ENCODE measurements at places on chromosomes 7 and 10.
A peak's percentile ranks its signal among the peaks of the same experiment; 100 is the strongest.

GRCh38 chr7:122686360-122686878 is 12.5 kb downstream of the RNF133 start:
- DNase-seq, result no peak

GRCh38 chr10:72105098-72105475 is 16.7 kb upstream of the SPOCK2 start:
- DNase-seq, result no peak

- peak; percentile 14 for DNase-seq
Measured at GRCh38 chr7:45872116-45873034, 507 bp downstream of the CCDC201 start.

DNA sequence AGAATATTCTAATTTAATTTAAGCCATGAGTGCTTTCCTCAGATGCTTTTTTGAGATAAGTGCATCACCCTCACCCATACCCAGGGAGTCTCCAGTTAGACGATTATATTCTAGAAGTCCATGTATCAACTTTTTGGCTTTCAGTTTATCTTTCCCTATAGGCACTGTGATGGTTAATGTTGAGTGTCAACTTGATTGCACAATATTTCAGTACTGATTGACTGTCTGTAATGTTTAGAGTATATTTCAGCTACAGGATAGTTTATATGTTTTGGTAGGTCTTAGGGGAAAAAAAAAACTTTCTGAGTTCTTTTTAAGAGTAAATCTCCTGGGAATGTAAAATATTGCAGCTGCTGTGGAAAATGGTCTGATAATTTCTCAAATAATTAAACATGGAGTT is 535.4 kb downstream of the ADRA2A start:
- DNase-seq, result no peak

DNA sequence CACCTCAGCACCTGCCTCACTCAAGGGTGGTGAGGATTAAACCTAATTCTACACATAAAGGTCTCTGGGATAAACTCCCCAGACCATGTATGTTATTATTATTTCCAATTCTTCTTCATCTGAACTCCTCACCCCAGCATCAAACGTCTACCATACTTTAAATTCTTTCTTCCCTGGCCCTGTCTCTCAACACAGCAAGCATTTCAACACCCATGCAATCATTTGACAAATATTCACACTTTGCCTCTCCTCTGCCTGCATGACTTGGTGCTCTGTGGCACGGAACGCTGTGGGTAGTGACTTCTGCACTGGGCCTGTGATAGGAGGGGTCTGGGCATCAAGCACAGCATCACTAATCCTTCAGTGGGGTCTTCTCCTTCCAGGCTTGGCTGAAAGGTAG is 490.8 kb downstream of the TNS3 start:
- DNase-seq, result no peak

- DNase-seq, result no peak
Measured at GRCh38 chr10:75922435-75922834, 491.0 kb downstream of the LRMDA start.

- no peak for DNase-seq
Measured at GRCh38 chr10:78130966-78131710, 97.5 kb downstream of the RPS24 start.

DNA sequence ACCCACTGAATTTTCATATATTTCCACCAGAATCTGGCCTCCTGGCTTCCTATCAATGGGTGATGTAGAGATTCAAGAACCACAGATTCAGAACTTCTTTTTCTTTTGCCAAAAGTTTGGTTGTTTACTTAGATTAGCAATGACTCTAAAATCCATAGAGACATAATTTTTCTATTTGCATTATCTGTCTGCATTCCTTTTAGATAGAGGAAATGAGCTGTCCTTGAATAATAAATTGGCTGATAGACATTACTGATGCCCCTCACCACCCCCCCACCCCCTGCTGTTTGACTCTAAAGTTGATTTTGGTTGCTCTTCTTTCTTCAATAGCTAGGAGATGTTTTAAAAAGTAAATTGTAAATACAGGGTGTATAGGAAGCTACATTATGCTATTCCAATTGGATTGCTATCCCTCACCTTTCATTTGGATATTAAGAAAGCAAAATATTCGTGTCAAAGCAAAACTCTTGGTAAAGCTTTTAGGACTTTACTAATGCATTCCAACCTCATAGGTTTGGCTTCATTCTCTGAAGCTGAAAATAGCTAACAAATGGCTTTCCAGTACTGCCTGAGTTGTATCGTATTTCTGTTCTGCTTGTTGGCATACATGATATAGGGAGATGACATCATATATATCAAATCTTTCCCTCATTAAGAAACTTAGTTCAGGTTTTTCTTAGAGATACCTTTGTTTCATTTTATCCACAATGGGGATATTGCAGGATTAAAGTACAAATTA is 606.0 kb downstream of the ARL4A start:
- DNase-seq, result no peak

DNA sequence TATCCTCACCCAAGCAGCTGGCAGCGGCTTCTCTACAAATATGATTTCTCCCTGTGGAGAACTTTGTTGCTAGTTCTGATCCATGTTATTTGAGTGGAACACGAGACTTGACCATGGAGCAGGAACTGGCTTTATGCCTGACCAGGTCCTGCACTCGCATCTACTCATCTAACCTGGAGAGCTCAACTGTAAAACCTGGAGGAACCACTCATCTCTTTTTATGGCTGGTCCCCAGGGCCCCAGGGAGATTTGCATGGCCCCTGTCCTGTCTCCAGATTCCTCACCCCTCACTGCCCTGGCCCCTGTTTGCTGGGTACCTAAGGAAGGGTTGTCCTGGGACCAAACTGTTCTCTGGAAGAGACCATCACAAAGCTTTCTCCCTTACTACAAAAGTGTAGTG is 16.0 kb downstream of the TCAF1 start:
- no peak for DNase-seq

- DNase-seq, result peak; percentile 17
Measured at GRCh38 chr7:120615703-120616102, 242.2 kb downstream of the TSPAN12 start.

- no peak for DNase-seq
Measured at GRCh38 chr10:92873029-92873428, 24.7 kb downstream of the EXOC6 start.

- no peak for DNase-seq
Measured at GRCh38 chr10:44863344-44864047, 47.6 kb upstream of the TMEM72 start.

- no peak for DNase-seq
Measured at GRCh38 chr10:119611433-119611832, 14.7 kb upstream of the TIAL1 start.

DNA sequence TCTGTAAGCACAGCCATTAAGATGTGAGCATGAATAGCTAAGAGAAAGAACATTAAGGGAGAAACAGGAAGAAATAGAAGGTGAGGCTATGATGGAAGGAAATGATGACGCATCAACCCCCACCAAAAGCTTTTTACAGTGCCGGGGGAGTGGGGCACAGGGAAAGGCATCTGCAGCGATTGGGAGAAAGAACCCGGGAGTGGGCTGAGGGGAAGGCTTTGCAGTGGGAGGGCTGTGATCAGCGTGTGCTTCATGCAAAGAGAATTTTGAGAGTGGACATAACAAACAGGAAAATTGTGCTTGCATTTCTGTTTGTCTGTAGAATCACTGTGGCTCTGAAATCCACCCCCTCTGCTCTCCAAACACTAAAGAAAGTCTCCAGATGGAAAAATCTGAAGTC is 250.8 kb downstream of the KCNMA1 start:
- no peak for DNase-seq

DNA sequence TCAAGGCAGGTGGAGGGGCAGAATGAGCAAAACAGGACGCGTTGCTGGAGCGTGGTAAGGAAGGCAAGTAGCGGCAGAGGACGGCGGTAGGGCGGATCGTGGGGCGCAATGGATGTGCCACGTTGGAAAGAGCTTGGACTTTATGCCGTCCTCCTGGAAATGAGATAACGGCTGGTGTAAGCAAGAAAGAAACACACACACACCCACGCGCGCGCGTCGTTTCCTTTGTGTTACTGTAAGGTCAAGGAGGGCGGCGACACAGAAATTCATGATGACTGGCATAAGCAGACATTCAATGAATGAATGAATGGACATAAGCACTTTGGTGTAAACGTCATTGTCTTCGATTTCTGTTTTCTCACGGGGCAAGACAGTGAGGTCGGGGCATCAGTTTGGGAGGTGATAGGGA is 683 bp upstream of the ENTPD7 start:
- DNase-seq, result peak; percentile 68

GRCh38 chr7:44051611-44052220 is 7.2 kb downstream of the DBNL start:
- DNase-seq, result no peak

DNA sequence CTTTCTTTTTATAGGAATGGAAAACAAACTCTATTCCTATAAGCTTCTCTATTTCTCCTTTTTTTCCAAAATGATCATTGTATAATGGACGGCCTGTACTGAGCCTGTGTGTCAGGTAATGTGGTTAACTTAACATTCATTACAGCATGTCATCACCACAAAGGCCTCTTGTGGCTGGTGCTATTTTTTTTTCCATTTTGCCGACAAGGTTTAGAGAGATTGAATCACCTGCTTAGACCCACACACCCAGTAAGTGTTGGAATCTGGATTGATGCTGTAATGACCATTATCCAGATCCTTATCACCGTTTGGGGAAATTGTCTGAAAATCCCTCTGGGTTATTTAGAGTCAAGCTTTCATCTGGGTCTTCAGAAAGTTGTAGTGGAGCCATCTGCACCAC is 18.5 kb downstream of the AKR1B15 start:
- DNase-seq, result no peak

- DNase-seq, result no peak
Measured at GRCh38 chr7:66731986-66732385, 8.5 kb upstream of the RABGEF1 start.

DNA sequence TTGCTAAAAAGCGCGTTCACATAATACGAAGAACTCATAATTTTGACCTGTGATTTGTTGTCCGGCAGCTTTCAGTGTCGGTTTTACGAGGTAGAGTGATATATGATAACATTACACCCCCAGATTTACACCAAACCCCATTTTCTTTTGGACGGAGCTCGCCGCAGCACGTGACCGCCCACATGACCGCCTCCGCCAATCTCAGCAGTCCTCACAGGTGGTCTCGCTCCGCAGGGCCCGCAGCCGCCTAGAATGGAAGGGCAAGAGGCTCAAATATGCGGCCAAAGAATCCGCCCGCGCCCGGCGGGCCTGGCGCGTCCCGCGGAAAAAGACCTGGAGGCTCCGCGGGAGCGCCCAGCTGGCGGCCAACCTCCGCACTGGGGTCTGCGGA is at the start of gene HOXA7:
HOXA7 (minus strand) TSS at position 168 of the 391 bp plus-strand sequence; CDS start at position 38, 130 bp downstream.
- no peak for DNase-seq

- DNase-seq, result no peak
Measured at GRCh38 chr10:50648089-50648934, 24.6 kb upstream of the SGMS1 start.

- DNase-seq, result no peak
Measured at GRCh38 chr7:106538638-106539037, 122.3 kb downstream of the CCDC71L start.

DNA sequence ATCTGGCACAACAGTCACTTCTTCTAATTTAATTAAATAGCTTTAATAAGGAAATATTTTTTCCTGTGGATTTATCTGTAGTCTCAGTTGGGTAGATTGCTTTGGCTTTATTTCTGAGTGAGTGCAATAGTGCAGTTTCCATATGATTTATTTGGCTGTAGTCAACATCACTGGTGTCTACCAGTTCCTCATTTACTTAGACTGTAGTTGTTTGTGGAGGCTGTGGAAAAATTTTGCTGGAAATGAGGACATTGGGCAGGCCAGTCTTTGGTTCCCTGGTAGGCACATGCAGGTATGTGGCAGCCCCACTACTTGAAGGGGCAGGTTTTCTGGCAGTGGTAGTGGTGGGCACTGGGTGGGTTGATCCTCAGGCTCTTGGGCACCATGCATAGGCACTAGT is 15.5 kb downstream of the TAS2R40 start:
- DNase-seq, result no peak

DNA sequence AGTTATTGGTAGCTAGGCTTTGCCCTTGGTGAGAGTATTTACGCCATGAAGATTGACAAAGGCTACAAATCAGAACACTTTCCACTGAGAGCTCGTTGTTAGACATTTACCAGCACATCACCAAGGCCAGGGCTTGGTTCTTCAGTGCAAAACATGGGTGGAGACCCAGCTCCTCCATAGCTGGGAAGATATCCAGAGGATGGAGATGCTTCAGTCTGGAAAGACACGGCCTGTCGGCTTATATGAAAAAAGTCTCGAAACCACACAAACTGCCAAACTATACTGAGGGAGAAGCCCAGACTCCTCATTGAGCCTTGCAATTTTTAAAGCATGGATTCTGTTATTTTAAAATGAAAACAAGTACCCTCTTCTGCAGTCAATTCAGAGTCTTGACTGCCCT is 83.4 kb upstream of the ANLN start:
- no peak for DNase-seq

DNA sequence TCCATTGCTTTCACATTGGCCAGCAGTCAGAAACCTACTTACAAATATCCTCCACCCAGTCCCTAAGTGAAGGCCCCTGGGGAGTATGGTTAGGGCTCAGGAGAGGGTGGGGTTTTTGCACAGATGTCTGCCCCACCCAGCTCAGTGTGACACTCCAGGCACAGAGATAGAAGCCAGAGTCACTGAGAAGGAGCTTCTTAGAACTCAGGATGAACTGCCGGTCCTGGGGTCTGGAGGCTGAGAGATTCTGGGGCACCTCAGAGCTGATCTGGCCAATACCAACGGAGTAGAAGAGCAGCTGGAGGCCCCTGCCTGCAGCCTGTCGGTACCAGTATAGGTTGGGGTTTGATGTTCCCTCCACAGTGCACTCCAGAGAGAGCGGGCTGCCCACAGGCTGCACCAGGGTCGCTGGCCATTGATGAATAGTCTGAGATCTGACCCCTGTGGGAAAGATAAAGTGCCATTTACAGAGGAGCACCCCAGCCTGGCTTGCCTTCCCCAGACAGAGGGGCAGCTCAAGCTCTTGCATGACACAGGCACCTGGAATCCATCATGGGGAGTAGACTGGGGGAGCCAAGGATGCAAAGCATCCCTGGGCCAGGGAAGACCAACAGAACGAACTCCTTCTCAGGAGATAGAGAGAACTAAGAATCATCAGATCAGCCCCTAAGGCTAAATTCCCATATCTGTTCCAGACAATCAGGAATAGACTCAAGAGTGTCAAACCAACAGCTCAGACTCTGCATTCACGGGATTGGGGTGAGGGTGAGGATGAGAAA is 41.9 kb downstream of the PRSS2 start:
- no peak for DNase-seq

DNA sequence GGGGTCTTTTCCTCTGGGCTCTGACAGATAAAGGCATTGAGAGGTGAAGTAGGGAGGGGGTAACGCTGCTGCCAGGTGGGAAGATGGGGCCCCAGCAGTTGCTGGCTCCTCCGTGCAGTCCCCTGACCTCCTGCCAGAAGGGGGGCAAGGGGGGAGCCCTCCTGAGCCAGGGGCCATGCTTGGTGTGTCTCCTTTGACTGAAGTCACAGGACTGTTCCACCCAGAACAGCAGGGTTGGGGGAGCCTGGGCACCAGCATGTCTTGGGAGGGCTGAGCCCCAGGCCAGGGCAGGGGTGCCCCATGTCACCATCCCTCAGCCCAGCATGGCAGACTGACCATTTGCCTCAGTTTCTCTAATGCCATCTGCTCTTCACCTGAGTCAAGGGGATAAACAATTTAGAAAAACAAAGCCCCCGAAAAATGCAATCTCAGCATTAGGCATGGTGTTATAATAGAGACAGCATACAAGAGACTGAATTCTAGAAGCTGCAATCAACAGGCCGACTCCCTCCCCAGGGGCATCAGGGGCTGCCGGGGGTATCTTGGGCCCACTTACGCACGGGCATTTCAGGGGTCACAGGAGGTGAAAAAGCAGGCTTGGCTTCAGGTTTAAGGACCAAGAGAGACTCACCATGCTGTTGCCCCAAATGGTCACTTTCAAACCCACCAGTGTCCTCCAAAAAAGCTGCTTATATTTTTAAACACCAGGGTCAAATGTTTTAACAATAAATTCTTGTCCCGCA is 108.6 kb upstream of the GPR26 start:
- DNase-seq, result no peak
